ENCODE measurements at places on chromosomes 7 and 10.

DNA sequence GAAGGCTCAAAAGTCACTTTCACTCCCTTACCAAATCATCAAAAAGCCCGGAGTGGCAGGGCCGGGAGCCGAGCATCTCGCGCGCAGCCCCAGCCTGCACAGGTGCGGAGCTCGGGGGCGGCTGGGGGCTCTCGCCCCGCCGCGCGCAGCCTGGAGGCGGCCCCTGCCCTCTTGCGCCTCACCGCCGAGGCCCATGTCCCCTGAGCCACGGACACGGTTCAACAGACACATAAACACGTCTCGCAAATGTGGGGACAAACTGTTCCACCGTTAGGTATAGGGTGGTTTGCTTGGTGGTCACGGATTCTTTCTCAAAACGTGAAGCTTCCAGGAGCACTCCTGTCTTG, 700 bp downstream of the GSAP start:
- no peak for DNase-seq

GRCh38 chr7:27735165-27735564, 4.8 kb upstream of the TAX1BP1 start:
- DNase-seq, result no peak

DNA sequence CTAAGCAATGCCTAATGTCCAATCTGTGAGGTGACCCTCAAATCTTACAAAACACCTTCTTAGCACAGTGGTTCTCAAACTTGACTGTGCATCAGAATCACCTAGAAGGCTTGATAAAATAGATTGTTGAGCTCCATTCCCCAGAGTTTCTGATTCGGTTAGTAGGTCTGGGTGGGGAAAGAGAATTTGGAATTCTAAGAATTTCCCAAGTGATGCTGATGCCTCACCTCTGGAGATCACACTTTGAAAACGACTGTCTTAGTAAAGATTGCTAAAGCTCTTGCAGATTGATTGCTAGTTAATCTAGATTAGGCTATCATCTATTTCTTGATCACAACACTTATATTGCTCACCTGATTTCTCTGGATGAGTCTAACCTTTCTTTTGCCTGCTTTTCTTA, 126.6 kb downstream of the PCLO start:
- DNase-seq, result no peak

- no peak for DNase-seq
Observed at GRCh38 chr7:21962677-21963076, 17.0 kb upstream of the CDCA7L start.

GRCh38 chr7:37751096-37751495, 67.5 kb downstream of the GPR141 start:
- DNase-seq, result no peak

- DNase-seq, result no peak
Observed at GRCh38 chr7:25360451-25360850, 132.2 kb upstream of the NPVF start.

- DNase-seq, result peak; percentile 36
Observed at GRCh38 chr7:143345428-143345900, 17.0 kb downstream of the FAM131B start.

- no peak for DNase-seq
Observed at GRCh38 chr7:158576050-158576762, 11.4 kb downstream of the PTPRN2 start.

DNA sequence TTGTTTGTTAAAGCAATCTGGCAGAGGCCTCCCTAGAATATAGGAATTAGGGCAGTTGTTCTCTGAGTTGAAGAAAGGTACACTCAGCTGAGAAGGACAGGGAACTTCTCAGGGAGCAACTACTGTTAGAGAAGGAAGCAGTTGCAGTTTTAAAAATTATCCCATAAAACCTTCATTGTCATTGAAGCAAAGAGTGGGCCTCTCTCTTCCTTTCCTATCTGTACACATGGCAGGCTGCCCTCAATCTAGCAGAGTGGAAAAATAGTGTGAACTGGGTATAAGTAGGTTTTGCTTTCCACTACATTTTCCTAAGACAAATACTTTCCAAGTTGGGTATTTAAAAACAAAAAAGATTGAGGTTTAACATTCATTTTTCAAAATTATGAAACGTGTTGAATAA, 236.7 kb upstream of the KLF14 start:
- no peak for DNase-seq

- DNase-seq, result no peak
Observed at GRCh38 chr7:123425246-123425645, 109.1 kb downstream of the IQUB start.

GRCh38 chr7:774161-775109, 47.4 kb upstream of the PRKAR1B start:
- DNase-seq, result peak; percentile 11

- DNase-seq, result no peak
Observed at GRCh38 chr10:102718220-102718619, 3.8 kb downstream of the SFXN2 start.

DNA sequence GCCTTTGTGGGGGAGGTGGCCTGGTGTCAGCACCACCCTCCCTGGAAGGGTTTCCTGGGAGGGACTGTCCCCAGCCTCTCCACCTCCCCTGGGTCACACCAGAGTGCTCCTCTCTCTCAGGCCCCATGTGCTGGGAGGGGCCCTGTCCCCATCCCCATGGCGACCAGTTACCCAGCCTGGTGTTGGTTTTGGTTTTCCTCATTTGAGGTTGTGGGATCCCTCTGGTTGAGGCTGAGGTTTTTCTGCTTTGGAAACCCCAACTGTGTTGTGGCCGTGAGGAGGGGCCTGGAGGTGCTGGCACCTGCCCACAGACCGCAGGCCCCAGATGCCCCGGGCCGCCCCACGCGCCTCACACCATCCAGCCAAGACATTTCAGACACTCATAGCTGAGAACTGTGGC, 106.3 kb downstream of the GRK5 start:
- DNase-seq, result no peak

- DNase-seq, result no peak
Observed at GRCh38 chr7:29891766-29892165, 85.5 kb downstream of the WIPF3 start.

- DNase-seq, result no peak
Observed at GRCh38 chr7:100370303-100370702, 3.0 kb upstream of the PILRA start.

DNA sequence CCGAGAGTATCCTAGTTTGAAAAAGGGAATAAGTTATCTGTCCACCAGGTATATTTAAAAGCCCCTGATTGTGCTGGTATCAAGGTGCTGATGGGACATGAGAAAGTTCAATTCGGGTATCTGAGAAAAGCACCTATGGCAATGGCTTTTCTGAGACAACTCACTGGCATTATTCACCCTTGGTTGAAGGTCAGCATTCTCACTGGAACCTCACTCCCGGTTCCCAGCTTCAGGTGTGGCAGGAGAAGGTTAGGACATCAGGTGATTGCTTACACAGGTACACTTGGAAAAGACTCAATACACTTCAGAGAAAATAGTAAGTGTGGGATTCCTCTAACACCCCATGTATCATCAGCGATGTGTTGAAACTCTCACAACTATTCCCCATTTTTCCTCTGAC, 643.1 kb downstream of the INHBA start:
- DNase-seq, result no peak

DNA sequence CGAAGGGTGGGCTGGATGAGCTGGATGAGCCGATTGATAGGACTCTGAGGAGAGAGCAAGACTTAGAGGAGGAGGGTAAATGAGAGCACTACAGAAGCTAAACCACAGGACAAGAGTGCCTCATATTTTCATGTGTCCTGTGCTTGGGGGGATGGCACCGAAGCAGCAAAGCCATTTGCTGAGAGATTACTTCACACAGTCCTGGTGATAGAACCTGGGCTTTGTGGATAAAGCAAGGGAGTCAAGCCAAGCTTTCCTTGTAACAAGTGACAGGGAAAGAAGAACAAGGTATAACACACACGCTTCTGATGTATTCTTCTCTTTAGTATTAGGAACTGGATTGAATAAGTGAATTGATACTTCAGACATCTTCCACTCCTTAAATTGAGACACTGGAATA, 253.7 kb downstream of the ANKRD7 start:
- DNase-seq, result no peak

GRCh38 chr10:12333380-12334185, 15.8 kb upstream of the CAMK1D start:
- DNase-seq, result no peak
